Stimulated activated CD8-positive, alpha-beta memory T cell treated with anti-CD3 and anti-CD28 coated beads, Interleukin-7, amount 100 ng/mL, for 4 hours (primary cell): ENCODE measurements at places on chromosomes 16 and 17.

DNA sequence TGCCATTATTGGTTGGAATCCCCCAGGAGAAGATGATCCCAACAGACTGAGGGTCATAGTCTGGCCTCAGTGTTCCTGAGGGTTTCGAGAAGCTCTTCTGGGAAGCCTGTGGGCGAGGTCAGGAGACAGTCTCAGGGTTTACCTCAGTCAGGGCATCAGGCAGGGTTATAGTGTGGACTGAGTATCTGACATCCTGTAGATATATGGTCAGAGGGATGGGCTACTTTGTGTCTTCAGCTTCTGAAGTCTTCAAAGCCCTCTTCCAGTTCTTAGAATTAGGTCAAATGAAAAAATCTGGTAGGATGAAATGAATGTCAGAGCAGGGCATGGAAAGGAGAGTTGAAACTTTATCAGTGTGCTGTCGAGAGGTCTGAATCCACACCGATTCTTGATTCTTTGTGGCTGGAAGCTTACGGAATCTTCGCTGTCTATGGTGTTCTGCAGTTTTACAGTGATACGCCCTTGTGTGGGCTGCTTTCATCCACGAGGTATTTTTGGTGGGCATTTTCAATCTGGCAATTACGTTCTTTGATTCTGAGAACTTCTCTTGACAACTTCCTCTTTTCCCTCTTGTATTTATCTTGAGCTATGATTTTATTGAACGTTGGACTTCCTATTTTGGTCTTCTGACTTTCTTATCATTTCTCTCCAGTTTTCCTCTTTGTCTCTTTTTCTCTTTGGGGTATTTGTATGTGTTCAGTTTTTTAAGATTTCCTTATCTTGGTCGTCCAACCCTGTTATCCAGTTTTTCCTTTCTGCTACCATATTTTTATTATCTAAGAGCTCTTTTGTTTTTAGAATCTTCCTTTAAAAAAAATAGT is 30.4 kb downstream of the BPTF start:
- DNase-seq, result no peak

- no peak for DNase-seq
Observed at GRCh38 chr16:2912330-2913199, 834 bp downstream of the FLYWCH1 start.

DNA sequence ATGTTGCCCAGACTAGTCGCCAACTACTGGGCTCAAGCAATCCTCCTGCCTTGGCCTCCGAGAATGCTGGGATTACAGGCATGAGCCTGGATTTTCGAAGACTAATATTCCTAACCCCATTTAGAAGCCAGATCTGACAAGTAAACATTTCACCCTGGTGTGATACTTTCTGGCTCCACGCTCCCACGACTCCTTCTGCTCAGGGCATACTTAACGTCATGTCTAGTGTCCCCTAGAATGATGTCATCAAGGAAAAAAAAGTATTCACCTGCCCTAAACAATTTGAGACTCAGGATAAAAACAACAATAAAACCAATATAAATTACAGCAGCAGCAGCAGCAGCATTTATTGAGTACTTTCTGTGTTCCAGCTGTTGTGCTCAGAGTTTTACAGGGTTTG is 13.2 kb downstream of the ITGB3 start:
- DNase-seq, result no peak

- no peak for DNase-seq
Observed at GRCh38 chr16:69250081-69250480, 61.1 kb upstream of the VPS4A start.

GRCh38 chr16:4015275-4016004 is 100.8 kb downstream of the ADCY9 start:
- DNase-seq, result no peak

- DNase-seq, result no peak
Observed at GRCh38 chr17:83144421-83145357, 65.3 kb downstream of the METRNL start.

DNA sequence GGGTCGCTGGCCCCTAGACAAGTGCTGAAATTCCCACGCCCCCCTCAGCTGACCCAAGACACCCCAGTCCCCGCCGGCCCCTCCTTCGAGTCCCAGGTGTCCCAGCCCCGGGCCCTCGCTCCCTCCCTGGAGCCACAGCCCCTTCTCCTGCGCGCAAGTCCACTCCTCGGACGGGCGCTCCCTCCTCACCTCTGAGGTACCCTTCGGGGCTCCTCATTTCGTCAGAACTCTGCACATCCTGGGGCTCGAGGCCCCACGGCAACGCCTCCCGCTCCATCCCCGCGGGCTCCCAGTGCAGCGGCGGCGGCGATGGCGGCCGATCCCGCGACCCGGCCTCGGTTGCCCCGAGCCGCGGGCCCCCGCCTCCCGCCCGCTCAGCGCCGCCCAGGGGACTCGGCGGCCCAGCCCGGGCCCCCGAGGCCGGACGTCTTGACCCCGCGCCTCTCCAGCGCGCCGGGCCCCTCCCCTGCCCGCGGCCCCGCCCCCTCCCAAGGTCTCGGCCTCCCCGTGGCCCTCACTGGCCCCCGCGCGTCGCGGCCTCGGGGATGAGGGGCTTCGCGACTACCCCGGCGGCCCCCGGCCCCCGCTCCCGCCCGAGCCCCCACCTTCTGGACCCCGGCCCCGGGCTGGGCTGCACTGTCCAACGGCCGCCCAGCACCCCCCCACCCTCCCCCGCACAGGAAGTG is at the start of gene ZNF768:
ZNF768 (minus strand) TSS at position 430 of the 686 bp plus-strand sequence; CDS start at position 277, 153 bp downstream.
- no peak for DNase-seq

- no peak for DNase-seq
Observed at GRCh38 chr16:24139282-24139681, 116.9 kb upstream of the CACNG3 start.
